A549 treated with GW870086 at 1 μM for 4 hours (cell line): ENCODE measurements at places on chromosomes 11 and 22. TPM values are rescaled to one million over a fixed set of nuclear protein-coding genes. Genes with fewer than 3 reads are reported as not detected.

Gene ANO3
- total RNA-seq, result not detected in 5 replicates

Gene SPTBN2
- 8.0 to 11.7 TPM (median 9.5 TPM) in 5 replicates for total RNA-seq

Gene APOA5
- not detected in 5 replicates for total RNA-seq

Gene LDHAL6A
- not detected in 5 replicates for total RNA-seq

Gene DDTL
- total RNA-seq, result 1.1 to 2.2 TPM (median 1.7 TPM) in 5 replicates

Gene CNGA4
- total RNA-seq, result 0.07 TPM in 1 of 5 replicates, not detected in the others

Gene FERMT3
- 0.64 to 3.3 TPM (median 1.0 TPM) in 5 replicates for total RNA-seq
